ENCODE measurements at places on chromosomes 13 and 19. TPM values are rescaled to one million over a fixed set of nuclear protein-coding genes. Genes with fewer than 3 reads are reported as not detected.

- no peak for DNase-seq
Measured at GRCh38 chr13:28611654-28612131, 47.2 kb upstream of the POMP start.

GRCh38 chr19:56177564-56178243 lies 1.9 kb downstream of the GALP start:
- no peak for DNase-seq

DNA sequence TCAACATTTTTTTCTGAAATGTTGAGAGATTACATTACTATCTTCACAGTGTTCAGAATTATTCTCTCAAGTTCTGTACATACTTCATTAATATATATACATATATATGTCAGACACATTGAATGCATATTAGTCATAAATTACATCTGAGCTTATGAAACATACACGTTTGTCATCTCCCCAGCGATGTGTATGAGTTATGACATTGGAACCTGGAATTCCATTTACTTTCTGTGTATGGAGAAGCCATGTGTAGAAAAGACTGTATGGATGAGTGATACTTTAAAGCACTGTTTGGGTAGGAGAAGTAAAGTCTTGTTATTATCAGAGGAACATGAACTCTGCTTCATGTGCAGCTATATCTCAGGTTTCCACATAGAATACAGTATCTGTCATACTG lies 167.2 kb downstream of the FGF14 start:
- DNase-seq: no peak

GRCh38 chr19:12453495-12453894 lies 12.7 kb upstream of the ZNF443 start:
- DNase-seq: no peak

GRCh38 chr19:30742406-30742938 lies 370.3 kb downstream of the ZNF536 start:
- DNase-seq: no peak

- no peak for DNase-seq
Measured at GRCh38 chr19:18503337-18503970, 18.4 kb downstream of the ELL start.

- DNase-seq: no peak
Measured at GRCh38 chr19:8608941-8609278, 1.6 kb downstream of the ADAMTS10 start.

DNA sequence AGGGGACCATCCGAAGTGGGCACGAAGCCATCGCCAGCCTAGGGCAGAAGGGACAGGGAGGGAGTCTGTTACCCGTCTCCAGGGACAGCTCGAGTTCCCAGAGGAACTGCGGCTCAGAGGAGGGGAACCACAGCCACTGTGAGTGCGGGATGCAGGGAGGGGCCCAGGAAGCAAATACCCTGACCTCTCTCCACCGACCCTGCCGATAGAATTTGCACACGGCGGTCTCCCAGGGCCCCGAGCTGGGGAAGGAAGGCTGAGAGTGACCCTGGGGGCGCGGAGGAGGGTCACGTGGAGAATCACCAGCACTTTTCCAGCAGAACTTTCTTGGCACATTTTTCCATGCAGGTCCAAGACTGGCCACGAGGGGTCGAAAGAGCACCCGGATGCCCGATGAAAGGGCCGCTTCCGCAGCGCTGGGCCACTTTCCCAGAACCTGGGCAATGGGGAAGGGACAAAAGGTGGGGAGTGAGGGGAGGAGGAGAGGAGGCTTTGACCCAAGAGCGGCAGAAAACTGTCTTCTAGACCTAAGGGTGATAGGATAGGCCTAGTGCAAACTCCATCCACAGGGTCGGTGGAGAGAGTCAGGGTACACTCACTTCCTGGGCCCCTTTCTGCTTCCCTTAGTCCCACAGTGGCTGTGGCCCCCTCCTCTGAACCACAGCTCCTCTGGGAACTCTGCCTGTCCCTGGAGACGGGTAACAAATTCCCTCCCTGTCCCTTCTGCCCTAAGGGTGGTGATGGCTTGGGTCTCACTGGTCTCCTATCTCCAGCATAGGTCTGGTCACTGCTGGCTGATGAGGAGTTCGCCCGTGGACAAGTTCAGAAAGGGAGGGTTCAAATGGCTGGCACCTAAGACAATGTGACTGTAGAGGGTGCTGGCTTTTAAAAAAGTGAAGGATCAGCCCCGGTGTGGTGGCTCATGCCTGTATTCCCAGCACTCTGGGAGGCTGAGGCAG lies 5.3 kb upstream of the GPR4 start:
- peak; percentile 72 for DNase-seq

DNA sequence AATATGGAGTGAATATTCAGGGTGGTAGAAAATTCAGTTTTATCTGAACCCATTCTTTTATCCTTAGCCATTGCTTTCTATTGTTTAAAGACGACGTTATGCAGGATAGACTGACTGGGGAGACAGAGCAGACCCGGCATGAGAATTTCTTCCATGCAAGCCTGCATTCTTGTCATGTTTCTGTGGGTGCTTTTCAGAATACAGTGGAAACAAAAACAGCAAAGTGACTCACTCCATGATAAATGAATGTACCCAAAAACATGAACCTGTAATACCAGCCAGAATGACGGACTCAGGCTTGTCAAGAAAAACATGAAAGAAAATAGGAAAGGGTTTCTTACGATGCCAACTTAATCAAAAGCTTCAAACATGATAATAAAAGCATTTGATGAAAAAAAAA lies 924.0 kb downstream of the EFNB2 start:
- DNase-seq: no peak

GRCh38 chr19:2010135-2010668 lies 5.3 kb downstream of the BTBD2 start:
- no peak for DNase-seq

PLK5 gene
- not detected for total RNA-seq

ZNF439 gene
- total RNA-seq: 2.2 TPM

Measured in omental fat pad (tissue), 4 donors.